Mesothelial cell of epicardium (in vitro differentiated cells): ENCODE measurements at places on chromosomes 13 and 19.

- no peak for DNase-seq
These were observed 172.1 kb downstream of the NUFIP1 start for GRCh38 chr13:44817131-44817671.

DNA sequence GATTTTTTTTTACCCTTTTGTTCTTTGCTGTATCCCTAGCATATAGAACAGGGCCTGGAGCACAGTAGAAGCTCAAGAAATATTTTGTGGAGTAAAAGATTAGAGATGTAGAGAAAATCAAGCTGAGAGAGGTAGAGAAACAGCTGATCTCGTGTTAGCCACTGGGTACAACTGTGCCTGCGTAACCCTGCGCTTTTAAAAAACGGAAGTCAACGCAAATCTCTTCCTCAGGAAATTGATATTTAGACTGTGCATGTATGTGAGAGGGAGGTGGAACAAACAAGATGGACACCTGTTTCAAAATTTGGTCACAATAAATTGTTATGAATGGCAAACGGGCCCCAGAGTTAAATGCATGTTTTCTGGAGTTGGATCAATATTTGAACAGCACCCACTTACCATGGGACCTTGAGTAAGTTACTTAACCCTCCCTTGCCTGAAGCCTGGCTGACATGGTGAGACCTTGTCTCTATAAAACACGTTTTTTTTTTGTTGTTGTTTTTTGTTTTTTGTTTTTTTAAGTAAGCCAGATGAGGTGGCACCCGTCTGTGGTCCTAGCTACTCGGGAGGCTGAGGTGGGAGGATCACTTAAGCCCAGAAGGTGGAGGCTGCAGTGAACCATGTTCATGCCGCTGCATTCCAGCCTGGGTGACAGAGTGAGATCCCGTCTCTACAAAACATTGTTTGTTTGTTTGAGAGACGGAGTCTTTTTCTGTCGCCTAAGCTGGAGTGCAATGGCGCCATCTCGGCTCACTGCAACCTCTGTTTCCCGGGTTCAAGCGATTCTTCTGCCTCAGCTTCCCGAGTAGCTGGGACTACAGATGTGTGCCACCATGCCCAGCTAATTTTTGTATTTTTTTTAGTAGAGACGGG lies 3.3 kb upstream of the EPOR start:
- DNase-seq: no peak

DNA sequence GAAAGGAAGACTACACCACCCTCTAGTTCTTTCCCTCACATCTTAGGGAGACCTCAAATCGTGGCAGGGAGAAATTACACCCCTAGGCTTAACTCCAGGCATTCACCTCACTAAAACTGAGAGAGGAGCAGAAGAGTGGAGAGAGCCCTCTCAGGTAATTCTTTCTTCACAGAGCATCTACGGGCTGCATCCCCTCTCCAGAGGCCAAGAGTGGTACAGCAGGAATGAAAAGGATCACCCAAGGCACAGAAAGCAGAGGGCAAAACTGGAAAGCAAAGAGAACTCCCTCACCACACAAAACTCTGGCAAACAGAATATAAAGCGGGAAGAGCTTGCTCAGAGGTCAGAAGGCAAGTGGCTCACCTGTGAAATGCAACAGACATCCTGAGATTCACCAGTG lies 661.2 kb downstream of the TBC1D4 start:
- no peak for DNase-seq

- DNase-seq: no peak
These were observed 2.4 kb downstream of the PIK3R2 start for GRCh38 chr19:18155095-18156087.

GRCh38 chr19:29966588-29967249 lies 24.7 kb downstream of the URI1 start:
- DNase-seq: no peak

- DNase-seq: no peak
These were observed 637.2 kb upstream of the MIR17HG start for GRCh38 chr13:90710164-90710759.

GRCh38 chr13:72932250-72932649 lies 126.6 kb upstream of the KLF5 start:
- DNase-seq: no peak

DNA sequence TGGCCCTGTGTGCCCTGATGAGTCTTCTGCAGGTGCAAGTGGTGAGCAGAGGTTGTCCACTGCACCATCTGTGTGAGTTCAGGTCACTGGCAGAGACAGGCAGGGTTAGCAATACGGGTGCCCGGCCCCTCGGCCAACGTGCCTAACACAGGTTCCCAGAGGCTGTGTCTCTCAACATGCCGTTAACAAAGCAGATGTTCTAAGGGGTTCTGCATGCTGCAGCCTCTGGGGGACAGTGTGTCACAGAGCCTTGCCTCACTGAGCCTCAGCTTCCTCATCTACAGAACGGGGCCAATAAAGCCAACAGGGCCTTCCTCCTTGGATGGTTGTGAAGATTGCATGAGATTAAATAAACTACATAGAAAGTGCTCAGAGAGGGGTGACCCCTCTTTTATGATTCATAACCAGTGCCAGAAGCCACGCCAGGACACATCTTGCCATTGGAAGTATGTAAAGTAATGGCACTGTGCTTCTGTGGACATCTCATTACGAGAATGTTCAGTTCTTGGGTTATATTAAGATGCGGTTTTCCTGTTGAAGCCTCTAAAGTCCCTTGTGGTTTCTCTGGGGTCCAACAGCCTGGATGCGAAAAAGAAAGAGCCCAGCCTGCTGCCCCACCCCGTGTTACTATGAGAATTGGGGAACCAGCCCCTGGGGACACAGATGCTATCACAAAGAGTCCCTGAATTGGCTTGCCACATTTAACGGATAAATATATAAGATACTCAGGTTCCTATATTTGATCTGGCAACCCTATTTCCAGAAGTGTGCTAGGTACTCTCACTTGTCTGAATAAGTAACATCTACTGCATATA lies 11.2 kb upstream of the ARHGEF18 start:
- no peak for DNase-seq

- no peak for DNase-seq
These were observed 97.7 kb upstream of the IPO5 start for GRCh38 chr13:97855570-97856303.

DNA sequence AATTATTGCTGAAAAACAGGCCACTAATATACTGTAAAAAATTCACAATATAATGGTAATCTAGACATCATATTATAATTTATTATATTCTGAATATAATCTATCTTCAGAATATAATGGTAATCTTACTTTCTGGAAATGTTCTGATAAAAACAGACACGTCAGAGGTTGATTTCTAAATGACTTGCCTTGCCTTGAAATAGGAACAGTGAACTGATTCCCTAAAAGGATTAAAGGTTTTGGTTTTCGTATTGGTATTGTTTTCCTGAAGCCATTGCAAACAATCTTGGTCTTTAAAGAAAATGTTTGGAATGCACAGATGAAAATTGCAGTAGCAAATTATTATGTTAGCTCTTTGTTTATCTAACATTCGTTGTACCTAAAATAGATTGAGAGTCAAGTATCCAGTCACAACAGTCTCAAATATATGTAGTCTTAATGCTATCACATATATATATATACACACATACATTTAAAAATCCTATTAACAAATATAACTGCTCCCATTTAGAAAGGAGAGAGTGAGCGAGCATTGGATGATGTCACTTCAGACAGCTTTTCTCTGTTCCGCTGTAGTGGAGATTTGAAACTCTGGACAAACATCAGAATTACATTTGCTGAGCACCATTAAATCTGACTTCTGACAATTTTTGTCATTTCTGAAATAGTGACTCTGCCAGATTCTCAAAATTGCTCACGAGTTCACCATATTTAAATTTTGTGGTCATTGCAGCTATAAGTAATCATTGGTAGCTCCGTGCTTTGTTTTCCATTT lies 1.7 kb downstream of the ITM2B start:
- DNase-seq: no peak

- no peak for DNase-seq
These were observed 200.2 kb downstream of the KCNRG start for GRCh38 chr13:50215399-50215798.
